ENCODE measurements at places on chromosomes 3 and 15.
A peak's percentile ranks its signal among the peaks of the same experiment; 100 is the strongest.

DNA sequence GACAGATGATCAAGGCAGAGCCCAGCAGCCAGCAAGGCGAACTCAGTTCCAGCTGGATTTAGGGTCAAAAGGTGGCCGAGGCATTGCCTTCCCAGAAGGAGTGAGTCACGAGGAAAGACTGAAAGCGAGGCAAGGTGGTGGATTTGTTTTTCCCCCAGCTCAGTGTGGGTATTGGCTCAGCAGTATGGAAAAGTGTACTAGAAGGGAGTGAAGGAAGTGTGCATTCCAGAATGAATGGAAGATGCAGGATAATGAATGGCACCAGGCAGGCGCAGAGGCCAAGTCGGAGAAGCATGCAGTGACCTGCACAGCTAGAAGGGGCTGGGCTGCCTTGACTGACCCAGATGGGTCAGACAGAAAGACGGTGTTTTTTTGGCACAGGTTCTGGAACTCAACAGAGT, 46.3 kb downstream of the FOXP1 start:
- DNase-seq, result no peak

- peak; percentile 62 for DNase-seq
Measured at GRCh38 chr3:123067689-123068600, 1.1 kb downstream of the PDIA5 start.

DNA sequence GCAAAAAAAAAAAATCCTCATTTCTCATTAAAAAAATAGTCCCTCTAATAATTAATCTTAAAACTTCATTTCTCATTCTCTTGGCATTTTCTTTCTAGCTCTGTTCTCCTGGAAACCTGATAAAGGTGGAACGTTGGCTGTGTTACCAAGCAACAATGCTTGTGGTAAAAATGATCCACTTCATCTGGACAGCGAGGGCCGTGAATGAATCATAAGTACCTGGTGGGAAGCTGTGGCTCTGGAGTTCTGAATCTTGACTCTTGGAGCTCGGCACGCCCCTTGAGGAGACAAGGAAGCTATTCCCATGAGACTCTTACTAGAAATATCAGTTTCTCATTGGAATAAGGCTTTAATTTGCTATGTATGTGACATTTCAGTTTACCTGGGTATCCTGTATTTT, 32.5 kb downstream of the BCL2L10 start:
- DNase-seq, result no peak

- peak; percentile 68 for DNase-seq
Measured at GRCh38 chr15:41494190-41494921, 682 bp downstream of the ITPKA start.

DNA sequence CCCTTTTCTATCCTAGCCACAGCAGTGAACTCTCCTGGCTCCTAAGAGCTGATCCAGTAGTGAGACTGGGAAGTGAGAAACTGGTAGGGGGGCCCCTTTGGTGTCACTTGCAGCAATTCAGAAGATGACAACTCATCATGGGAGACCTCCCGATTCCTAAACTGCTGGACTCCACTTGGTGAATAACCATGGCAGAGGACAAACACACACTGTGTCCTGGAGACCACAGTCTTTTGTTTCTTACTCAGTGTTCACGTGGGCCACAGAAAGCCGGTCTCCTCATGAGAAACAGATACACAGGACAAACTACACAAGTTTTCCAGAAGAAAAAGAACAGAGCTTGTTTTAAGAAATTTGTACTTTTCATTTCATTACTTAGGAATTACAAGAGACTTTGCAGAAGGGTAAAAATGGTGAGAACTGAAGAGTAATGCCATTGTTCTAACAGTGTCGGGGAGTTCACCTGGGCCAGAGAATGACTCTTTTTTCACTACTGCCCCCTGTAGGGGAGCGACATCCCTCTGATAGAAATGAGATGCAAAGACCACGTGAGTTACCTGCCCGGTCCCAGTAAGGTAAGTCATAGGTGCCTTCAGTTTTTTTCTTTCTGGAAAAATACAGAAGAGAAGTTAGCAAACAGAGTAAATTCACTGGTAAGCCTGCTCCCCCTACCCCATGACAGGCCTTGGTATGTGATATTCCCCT, 38.1 kb downstream of the ST3GAL6 start:
- no peak for DNase-seq

DNA sequence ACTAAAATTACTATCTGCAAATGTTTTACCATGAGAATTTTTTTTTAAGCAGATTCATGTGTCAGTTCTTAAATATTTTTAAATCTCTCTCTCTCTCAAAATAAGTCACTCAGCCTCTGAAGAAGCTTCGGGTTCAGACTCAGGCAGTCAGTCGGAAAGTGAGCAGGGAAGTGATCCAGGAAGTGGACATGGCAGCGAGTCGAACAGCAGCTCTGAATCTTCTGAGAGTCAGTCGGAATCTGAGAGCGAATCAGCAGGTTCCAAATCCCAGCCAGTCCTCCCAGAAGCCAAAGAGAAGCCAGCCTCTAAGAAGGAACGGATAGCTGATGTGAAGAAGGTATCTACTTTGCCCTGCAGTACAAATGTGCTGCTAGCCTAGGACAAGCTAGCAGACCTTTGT, 24.1 kb downstream of the CHD2 start:
- DNase-seq, result no peak

DNA sequence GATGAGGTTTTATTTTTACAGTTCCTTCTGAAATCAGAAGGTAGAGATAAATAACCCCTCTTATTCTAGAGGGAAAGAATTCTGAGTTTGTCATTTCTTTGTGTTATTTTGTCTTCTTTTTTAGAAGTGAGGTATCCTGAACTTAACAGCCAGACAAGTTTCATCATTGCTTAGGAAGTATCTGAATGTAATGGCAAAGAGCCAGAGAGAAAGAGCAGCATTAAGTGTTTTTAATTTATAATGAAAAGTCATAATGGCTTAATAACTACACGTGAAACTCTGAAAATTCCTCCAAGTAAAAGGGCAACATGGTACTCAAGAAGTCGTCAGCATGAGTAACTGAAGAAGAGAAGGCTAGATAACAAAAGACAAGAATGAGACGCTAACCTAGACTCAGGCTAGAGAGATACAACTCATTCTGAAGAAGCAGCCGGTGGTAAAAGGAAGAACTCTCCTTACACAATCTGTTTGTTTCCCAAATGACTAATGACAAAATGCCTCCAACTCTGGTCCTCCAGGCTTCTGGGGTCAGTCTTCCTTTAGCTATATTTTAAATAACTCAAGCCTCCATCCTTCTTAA, 116.2 kb upstream of the NECTIN3 start:
- no peak for DNase-seq

DNA sequence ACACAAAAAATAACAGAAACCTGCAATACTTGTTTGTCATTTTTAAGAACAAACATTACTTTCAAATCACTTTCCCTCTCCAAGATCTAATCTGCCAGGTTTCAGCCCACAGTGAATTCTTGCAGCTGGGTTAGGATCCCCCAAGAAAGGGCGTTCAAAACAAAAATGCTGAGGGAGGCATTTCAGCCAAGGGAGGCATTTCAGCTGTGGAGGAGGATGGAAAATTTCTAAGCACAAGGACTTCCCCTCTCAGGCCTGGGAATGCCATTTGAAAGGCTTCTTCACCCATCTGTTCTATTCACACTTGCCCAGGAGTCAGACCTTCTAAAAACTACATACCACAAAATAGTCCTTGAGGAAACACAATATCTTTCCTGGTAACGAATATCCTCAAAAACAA, 69.1 kb downstream of the P3H2 start:
- no peak for DNase-seq

DNA sequence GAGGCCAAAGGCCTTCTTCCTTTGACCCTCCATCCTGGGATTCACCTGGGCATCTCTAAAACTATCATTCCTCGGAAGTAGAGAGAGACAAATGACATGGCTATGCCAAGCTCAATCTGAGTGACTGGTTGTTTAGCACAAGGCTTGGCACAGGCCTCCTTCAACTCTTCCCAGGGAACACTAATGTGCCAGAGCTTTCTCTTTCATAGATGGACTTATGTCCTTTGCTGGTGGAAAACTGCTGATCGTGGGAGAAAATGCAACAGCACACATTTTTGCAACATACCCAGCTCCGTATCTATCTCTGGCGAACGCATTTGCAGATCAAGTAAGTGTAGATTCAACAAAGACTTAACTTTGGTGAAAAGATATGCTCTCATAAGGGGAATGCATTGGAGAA, 36.5 kb downstream of the AQP9 start:
- DNase-seq, result no peak

DNA sequence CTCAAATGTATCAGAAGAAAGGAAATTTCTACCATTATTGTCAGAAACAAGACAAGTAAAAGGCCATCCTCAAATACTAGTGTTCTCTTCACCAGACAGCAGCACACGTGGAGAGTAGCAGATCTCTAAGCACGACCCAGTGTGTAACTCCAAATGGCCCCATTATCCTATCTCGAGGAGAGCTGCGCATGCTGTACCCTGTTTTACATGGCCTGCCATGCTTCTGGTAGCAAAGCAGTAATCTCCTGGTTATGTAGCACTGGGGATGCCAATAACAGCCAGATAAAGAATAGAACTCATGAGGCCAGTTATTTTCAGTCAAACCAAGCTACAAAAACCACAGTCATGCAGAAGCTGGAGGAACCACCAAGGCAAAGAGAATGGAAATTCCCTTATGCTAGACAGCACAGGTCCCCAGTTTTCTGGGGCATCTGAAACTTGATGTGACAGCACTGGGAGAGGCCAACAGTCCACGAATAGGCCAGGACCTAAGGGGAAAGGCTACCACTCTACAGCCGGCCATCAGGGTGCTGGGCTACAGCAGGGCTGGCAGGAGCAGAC, 73.0 kb downstream of the LIPC start:
- DNase-seq, result no peak

DNA sequence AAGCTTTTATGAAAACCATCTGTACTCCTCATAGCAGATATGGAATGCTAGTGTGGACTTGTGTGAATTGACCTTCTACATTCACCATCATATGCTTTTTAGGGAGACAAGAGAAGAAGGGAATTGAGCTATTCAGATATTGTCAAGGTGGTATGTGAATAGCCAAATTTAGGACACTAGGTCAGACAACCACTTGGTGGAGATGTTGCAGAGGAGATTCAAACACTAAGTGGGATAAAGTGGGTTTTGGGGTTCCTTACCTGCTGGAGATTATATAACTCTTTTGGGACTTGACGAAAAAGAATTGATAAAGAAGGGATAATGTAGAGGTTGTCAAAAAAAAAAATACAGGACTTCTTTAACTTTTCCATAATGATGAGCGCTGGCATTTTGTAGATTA, 231.8 kb upstream of the THRB start:
- DNase-seq, result no peak

- peak; percentile 7 for DNase-seq
Measured at GRCh38 chr3:54891540-54891897, 36.3 kb downstream of the LRTM1 start.

DNA sequence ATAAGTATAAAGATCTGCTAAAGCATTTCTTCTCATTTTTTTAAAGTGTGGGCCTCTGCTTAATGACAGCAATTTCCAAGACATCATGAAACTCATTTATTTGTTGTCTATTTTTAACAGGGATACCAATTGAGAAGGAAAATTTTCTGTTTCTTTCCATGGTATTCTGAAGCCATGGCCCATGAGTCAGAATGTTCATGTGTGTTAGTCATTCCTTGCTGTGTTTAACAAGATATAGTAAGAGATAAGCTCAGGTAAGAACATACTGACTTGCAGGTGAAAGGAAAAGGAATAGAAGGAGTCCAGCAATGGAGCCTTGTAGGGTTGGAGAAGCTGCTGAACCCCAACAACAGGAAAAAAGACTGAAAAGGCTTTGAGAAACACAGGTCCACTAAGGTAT, 17.0 kb upstream of the ARID3B start:
- DNase-seq, result no peak

DNA sequence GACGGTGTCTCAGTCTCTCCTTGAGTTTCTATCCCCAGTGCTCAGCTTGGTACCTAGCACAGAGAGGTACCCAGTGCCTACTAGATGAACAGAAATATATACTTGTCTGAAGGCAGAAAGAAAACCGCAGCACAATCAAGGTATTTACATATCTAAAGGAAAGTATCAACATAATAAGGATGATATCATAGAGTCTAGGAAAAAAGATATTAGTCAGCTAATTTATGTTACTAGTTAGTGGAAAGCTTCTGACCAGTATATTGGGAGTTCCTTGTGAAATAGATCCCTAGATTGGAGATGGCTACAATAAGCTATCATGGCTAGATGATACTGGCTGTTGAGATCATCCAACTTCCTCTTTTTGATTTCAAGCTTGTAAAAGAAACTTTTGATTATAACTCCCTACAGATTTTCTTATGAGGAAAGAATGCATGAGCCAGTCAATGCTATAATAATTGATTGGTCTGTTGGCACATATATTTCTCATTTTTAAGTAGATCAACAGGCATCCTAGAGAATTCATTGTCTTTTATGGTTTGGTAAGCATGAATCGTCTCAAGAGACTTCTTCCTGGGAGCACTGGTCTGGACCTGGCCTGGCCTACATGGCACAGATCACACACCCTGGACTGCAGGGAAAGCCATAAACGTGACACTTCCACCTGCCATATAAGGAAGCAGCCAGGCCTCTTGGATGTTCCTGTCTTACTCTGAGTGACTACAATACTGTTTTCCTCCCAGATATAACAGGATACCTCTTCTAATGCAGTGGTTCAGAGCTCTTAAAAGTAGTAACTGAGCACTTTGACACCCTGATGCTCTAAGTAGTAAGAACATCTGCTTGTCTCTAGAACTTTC, 60.7 kb downstream of the IMPG2 start:
- no peak for DNase-seq

DNA sequence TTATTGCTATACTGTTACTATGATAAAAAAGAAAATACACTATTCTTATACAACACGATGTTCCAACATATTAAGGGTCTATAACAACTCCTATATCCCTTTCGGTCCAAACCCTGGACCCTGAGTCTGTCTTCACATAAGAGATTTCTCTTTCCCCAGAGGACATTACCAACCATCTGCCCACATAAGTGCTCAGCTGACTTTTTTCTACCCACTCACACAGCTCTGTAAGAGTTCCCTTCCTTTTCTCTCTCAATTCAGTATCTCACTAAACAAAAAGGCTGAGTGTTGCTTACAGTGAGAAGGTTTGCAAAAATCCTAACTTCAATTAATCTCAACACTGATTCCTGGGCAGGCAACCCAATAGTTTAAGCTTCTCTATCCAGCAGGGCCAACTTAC, 30.5 kb downstream of the ITGB5 start:
- no peak for DNase-seq

DNA sequence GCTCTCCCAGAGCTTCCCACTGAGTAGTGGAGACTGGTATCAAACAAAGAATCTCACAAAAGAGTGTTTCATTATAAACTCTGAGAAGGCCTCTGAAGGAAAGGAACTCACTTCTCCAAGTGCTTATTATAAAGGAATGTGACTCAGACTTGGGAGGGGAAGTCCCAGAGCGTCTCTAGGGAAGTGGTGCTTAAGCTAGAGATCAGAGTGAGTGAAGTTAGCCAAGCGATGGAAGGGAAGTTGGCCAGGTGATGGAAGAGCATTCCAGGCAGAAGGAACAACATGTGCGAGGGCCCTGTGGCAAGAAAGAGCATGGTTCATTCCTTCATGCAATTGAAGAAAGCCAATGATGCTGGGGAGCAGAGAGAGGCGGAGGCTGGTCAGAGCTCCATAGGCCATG, 2.3 kb downstream of the XYLB start:
- DNase-seq, result no peak

All from HuH-7.5 (cell line).